ENCODE measurements at places on chromosomes 7 and 10.

DNA sequence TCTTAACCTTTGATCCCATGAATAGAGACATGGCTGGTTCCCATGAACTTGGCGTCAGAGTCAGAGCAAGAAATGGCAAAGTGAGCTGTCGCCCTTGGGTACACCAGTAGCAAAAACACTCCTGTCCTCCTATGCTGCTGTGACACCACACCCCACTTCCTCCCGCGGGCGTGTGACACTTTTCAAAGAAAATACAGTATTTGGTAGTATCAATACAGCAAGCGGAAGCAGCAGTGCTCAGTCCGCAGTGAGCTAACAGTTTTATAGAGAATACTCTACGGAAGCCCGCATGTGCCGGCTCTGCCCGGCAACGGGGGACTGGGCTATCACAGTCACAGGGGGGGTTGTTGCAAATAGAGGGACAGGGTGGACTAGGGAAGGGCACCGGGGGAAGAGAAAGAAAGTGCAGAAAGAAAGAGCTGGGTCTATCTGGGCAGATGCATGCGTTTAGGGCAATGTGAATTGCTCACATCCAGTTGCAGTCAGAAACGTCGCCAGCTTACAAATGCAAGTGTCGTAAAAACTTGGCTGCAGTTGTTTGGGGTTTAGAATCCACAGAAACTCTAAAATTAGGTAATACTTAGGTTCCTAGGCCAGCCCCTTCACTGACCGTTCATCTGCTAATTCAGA is 49.8 kb downstream of the PRKCQ start:
- DNase-seq, result no peak

DNA sequence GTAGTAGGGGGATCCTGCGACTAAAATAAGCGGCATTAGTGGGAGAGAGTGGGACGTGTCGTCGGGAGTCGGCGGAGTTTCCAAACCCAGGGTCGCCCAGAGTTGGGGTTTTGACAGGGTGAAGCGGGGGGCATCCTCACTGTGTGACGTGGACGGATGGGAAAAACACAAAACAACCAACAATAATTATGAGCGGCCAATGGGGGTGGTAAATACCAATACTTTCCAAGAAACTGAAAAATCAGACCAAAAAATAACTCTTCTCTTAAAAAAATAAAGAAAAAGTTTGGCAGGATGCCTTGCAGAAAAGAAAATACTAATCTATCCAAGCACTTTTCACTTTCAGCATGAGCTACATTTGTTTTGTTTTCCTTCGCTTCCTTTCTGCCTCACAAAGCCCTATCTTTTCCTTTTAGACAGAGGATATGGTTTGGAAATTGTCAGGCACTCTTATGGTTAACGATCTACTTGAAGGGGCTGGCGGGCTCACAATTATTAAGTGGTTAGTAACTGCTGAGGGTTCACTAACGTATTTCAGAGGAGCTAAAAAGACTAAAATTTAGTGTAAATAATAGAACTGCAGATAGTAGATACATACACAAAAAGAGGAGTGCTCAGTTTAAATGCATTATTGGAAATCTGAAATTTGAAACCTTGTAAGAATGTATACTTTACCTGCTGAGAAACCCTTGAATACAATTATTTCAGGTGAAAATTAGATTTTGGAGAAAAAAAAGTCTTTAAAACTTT is 802 bp upstream of the CDK6 start:
- DNase-seq, result no peak

DNA sequence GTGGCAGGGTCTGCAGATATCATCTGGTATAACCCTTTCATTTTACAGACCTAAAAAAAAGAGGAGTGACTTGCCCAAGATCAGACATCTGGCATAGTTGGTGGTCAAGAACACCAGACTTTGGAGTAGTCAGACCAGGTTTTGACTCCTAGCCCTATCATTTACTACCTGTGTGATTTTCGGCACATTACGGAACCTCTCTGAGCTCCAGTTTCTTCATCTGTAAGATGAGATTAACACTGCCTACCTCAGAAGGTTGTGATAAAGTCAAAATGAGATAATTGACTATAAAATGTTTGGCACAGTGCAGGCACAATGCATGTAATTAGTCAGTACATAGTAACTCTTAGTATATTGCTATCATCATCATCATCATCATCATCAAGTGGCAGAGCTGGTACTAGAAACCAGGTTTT is 1.2 kb downstream of the STRIP2 start:
- DNase-seq, result no peak

GRCh38 chr10:60312818-60313588 is 76.7 kb downstream of the ANK3 start:
- no peak for DNase-seq

DNA sequence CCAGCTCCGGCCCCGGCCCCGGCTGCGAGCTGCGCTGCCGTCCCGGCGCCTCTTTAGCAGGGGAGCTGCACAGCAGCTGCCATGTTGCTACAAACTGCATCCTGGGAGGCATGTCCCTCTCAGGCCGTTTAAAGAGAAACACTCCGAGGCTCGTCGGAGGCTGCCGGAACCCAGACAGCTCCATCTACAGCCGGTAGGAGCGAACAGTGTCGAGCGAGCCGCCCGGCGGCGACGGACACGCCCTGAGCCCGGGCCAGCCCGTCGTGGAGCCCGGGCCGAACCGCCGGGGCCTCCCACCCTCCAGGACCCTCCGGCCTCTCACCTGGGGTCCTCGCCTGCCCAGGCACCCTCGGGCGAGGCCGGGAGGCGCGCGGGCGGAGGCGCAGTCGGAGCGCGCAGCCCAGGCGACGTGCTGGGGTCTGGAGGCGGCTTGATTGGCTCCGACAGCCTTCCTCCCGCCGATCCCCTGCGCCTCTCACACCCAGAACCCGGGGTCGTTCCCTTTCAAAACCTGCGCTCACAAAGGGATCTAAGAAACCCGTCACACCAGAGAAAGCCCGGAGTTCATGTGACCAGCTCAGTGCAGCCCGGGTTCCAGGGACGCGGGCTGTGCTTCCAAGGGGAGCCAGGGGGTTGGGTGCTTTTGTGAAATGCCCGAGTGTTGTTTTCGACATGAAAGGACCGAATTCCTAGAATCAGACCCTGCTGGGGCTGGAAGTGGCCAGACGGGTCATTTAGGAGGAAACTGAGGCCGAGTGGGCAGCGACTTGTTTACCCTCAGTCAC is at the start of gene ZNF777:
Gene ZNF777 (minus strand): TSS at position 570 of the 785 bp plus-strand sequence. CDS start 5,040 bp downstream, outside the sequence.
- peak; percentile 60 for DNase-seq

- DNase-seq, result no peak
Measured at GRCh38 chr10:24114556-24114955, 94.4 kb upstream of the KIAA1217 start.

DNA sequence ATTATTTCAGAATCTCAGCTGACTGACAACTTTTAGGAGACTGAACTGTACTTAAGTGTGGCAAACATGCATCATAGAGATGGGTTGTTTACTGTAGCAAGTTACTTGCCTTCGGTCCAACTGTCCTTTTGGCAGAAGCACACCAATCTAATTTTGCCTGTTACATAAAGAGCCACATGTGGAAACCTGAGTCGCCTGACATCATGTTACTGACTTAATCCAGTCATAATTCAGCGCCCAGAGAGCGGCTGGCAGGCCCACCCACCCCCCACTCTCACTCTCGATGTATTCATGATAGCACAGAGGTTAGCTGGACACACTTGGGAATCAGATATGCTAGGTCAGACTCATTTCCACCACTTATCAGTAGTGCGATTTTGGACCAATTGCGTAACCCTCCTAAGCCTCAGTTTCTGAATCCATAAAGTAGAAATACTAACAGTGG is 57.3 kb upstream of the CAPZA2 start:
- no peak for DNase-seq

- no peak for DNase-seq
Measured at GRCh38 chr7:105625986-105626385, 44.7 kb upstream of the EFCAB10 start.

DNA sequence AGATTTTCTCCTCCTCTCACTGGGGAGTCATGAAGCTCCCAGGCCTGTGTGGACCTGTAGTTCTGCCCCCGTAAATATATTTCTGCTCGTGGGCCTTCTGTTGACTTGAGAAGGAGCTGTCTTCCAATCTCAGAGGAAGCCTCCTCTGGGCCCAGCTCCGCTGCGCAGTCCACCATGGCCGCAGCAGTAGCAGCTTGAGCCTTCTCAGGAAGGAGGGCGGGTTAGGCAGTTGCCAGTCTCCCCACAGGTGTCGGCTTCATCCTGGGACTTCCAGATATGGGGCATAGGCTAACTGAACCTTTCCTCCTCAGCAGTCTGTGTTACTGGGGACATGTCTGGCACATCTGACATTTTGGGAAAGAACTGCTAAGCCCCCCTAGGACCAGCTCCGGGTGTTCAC is 62.9 kb upstream of the TRIM8 start:
- no peak for DNase-seq

DNA sequence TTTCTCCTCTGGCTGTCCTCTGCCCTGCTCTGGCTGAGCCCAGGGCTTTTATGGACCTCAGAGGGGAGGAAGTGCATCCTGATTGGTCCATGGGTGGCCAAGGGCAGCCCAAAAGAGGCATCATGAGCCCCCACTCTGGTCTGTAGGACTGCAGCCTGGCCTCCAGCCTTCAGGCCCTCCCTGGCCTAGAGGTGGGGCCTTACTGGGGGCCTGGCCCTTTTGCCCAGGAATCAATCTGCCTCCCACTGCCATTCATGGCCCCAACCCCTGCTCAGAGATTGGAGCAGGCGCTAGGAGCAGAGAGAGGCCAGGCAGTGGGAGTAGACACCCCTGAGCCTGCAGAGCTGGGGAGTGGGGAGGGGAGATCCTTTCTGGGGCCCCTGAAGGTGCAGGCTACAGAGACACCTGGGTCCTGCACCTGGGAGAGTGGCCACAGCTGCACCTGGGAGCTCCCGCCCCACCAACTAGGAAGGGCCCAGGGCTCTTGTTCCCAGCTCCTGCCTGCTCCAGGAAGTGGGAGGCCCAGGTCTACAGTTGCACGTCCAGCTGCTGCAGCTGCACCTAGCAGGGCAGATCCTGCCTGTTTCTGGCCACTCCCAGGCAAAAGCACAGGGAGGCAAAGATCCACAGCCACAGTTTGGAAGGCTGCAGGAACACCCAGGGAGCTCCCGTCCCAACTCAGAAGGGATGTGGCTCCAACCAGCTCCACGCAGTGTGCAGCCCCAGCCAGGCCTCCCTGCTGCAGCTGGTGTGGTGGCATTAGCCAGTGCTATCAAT is 6.4 kb upstream of the DYNC2I1 start:
- no peak for DNase-seq

GRCh38 chr7:2855386-2855785 is 11.3 kb upstream of the GNA12 start:
- no peak for DNase-seq

- no peak for DNase-seq
Measured at GRCh38 chr10:12757351-12757750, 244.2 kb downstream of the CCDC3 start.

- DNase-seq, result no peak
Measured at GRCh38 chr10:30897048-30897447, 134.6 kb downstream of the ZNF438 start.

- DNase-seq, result no peak
Measured at GRCh38 chr7:151404216-151405011, 5.4 kb downstream of the WDR86 start.

- DNase-seq, result no peak
Measured at GRCh38 chr7:26061678-26062603, 90.1 kb upstream of the NFE2L3 start.

DNA sequence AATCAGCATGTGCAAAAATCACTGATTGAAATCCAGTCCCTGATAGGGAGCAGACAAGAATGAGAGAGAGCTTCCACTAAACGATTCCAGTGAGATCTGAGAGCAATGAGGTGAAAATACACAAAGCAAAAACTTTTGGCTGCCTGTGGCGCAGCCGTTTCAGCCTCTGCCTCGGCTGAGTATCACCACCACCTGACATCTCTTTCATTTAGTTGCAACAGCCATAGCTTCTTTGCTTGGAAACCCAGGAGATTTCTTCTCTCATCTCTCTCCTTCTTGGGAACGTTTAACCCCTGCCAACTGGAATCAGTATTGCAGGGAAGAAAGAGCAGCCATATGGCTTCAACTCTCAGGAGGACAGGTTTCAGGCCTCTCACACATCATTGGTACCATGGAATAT is 237.3 kb upstream of the AGK start:
- DNase-seq, result no peak

DNA sequence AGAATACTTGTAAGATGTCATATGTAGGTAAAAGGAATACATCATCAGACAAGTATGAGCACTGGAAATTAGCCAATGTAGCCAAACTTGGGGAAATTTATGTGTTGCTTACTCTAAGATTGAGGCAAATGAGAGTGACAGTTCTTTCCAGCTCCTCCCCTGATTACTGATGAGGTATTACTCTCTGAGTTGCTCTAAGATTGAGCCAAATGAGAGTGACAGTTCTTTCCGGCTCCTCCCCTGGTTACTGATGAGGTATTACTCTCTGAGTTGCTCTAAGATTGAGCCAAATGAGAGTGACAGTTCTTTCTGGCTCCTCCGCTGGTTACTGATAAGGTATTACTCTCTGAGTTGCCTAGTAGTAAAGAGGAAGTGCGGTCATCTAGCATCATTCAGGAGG is 435.8 kb downstream of the NRG3 start:
- DNase-seq, result no peak

- DNase-seq, result no peak
Measured at GRCh38 chr10:8041992-8042720, 12.3 kb upstream of the GATA3 start.

GRCh38 chr7:43406961-43407360 is 175.9 kb upstream of the STK17A start:
- no peak for DNase-seq

DNA sequence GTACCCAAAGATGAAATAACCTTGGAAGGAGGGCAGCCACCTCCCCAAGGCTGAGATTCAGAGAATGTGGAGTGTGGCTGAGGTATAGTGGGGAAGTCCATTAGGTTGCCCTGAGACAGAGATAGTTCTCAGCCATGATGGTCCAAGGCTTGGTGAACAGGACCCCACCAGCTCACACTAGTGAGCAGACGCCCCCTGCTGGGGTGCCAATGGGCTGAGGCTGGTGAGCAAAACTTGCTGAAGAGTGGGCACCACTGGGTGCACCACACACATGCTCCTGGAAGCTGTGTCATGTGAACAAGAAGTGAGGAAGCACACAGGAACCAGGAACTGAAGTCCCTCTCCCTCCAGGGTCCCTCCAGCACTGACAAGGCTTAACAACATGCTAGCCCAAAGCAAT is 8.9 kb downstream of the FBXL13 start:
- no peak for DNase-seq

DNA sequence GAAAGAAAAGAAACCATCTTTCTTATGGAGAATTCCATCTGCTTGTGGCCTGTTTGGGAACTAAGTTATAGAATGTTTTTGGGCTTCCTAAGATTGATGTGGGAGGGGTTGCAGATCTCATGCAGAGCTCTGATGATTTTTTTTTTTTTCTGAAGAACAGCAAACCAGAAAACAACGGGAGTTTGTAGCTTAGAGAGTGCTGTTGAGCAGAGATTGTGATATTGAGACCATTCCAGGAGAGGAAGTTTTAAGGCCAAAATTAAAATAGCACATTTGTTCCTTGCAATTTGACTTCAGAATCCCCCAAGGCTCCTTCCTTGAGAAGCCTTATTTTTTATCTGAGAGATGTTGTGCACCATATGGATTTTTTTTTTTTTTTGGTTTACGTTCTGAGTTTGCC is 159.5 kb upstream of the NRP1 start:
- no peak for DNase-seq
